ENCODE measurements at places on chromosomes 5 and 9. TPM values are rescaled to one million over a fixed set of nuclear protein-coding genes. Genes with fewer than 3 reads are reported as not detected.

JAKMIP2 gene
- total RNA-seq: 88.2 TPM

LCN9 gene
- not detected for total RNA-seq

DNA sequence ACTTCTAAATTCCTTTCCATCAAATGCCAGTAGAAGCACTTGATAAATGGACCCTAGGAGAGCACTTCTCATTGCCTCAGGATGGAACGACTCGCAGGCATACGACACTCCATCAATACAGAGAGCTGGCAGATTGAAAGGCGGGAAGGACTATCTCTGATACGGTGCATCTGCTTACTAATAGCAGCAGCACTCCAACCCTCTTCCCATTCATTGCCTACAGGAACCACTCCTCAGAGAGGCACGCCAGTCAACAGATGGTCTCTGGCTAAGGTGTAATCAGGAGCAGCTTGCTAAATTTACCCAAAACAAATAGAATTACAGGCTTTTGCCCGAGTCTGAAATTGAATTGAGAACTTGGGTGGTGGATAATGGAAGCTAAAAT, 168.1 kb downstream of the EFNA5 start:
- DNase-seq: peak; percentile 24

DNA sequence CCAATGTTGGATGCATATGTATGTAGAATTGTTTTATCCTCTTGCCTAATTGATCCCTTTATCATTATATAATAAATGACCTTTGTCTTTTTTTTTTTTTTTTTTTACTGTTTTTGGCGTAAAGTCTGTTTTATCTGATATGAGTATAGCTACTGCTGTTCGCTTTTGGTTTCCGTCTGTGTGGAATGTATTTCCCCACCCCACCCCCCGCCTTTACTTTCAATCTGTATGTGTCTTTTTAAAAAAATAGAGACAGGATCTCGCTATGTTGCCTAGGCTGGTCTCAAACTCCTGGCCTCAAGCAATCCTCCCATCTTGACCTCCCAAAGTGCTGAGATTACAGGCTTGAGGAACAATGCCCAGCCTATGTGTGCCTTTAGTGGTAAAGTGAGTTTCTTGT, 11.3 kb downstream of the AHRR start:
- DNase-seq: no peak

KIAA1958 gene
- total RNA-seq: 48.6 TPM
